ENCODE measurements at places on chromosomes 4 and X.

DNA sequence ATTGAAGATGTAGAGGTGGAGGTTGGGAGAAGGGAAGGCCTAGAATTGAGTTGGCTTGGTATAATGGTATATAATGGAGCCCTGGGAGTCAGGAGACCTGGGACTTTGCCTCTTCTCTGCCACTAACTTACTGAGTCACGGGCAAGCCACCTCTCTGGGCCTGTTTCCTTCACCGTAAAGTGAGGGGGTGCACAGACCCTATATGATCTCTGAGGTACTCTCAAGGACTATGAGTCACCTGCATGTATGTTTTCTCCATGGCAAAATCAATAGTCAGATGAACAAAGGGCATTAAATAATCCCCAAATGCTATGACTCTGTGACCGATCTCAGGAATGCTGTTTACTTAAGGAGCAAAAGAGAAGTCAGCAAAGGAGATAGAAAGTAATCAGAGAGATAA lies 5.1 kb downstream of the P2RY4 start:
- DNase-seq: no peak

GRCh38 chrX:30885136-30885535 lies 3.9 kb downstream of the TAB3 start:
- no peak for DNase-seq

- no peak for DNase-seq
Measured at GRCh38 chr4:119317990-119318389, 3.9 kb downstream of the FABP2 start.

DNA sequence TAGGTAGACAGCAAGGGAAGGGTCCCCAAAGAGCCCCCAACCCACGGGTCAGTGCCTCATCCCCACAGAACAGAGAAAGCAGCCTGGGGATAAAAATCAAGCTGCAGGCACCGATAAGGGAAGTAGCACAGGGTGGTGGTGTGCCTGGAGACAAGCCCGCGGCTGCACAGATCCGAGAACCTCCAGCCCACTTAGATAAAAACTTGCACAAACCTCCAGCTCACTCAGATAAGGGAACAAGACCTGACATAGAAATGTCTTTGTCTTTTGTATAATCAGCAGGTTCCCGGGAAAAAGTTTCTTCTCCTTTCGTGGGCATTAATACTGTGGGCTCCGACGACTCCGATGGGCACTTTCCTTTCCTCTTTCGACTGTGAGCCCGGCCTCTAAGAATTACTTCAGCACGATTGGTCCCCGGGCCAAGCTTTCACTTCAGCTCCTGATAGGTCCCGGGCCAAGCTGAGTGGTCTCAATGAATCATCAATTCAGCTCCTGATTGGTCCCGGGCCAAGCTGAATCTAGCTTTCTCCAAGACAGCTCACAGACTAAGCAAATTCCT lies 32.4 kb downstream of the PRDX4 start:
- DNase-seq: no peak

GRCh38 chrX:80016182-80016581 lies 1.6 kb downstream of the TBX22 start:
- DNase-seq: no peak

DNA sequence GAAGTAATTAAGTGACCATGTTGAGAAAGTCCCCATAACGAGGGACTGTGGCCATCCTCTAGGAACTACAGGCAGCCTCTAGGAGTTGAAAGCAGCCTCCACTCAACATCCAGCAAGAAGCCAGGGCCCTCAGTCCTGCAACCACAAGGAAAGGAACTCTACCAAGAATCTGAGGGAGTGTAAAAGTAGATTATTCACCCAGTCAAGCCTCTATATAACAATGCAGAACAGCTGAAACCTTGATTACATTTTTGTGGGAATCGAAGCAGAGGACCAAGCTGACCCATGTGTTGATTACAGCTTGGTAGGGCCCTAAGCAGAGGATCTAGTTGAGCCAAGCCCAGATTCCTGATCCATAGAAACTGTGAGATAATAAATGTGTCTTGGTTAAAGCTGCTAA lies 17.1 kb downstream of the RPS6KA6 start:
- no peak for DNase-seq

DNA sequence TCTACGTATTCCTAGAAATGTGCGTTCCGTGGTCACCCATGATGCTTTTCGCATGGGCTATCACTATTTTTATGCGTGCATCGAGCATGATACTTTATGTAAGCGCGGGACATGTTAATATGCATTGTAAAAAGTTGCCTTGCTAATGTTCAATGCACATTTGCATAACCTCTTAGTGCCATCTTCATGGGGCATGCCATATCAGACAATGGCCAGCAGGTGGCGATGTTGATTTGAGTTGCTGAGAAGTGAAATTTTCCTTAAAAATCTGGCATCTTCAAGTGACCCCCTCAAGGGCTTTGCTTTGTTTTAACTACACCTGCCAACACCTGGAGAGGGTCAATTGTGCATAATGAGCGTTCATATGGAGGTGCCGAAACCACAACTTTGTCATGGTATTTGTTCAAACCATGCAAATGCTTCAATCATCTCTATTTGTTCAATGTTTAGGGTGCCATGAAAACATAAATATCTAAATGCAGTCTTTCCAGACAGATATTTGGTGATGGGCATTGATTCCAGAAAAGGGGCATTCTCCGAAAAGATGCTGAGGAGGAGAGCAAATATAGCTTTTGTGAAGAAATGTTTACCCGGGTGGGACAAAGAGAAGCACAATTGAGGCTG lies 833.9 kb upstream of the PRKX start:
- DNase-seq: peak; percentile 11

DNA sequence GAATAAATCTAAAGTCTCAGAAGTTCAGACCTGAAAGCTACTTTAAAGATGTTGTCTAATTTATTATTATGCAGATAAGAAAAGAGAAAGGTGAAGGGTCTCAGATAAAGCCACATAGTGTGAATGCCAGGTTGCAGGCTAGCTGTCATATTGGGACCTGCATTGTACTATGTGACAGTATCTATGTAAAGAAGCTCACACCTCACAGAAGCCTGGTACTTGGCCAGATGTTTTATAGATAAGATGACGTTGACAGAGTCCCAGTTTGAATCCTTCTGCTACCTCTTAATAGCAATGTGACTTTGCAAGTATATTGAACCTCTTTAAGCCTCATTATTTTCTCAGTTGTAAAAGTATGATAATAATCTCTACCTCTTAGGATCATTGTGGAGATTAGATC lies 227.0 kb downstream of the SPRY1 start:
- DNase-seq: no peak

All from CD8-positive, alpha-beta memory T cell (primary cell).